ENCODE measurements at places on chromosomes 2 and 18.

DNA sequence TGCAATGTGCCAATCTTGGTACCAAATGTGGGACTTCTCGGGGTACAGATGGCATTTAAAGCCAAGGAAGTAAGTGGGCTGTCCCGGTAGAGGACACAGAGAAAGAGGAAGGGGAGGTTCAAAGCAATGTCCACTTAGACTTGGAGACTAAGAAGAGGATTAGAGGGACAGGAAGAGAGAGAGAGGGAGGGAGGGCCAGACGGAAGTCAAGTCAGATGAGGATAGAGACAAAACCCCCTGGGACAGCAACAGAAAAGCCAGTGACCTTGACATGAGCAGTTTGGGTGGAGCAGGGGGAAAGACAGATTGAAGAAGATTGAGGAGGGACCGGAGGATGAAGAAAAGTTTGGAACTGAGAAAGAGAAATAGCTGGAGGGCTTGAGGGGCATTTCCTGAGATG, 164.5 kb downstream of the NCK2 start:
- no peak for DNase-seq

DNA sequence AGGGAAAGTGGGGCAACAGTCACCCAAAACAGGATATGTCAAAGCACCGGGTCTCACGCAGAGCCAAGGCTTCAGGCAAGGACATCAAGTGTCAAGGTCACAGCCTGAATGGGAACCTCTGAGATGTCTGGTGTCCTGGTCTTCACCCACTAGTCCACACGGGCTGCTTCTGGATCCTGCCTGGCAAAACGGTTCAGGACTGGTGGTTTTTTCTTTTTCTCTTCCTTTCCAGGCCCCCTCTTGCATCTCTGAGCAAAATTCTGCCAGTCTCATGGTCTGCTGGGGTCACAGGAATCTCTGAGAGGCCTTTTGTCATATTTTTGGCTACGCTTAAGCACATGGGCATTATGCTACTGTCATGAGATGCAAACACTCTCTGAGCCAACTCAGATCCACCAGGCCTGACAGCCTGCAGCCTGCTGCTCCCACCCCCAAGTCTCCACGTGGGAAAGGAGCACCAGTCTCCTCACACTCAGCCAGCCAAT, 518.2 kb upstream of the ZEB2 start:
- DNase-seq = no peak

DNA sequence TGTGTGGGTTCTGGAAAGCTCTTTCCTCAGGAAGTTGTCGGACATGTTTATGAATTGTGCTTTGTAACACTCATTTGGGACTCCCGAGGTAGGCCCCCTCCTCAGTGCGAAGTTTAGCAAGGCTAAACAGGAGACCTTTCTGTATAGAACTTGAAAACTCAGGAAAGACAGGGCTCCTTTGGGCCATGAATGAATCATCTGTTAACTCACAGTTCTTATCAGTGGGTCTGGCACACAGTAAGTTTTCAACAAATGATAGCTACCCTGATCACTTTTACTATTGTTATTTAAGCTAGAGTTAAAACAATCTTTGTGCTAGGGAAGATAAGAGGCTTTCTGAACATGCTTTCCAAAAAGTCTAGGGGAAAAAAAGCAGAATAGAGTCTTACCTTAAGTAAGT, 430.5 kb upstream of the ETAA1 start:
- DNase-seq = no peak

GRCh38 chr18:36770315-36770946, 58.4 kb downstream of the TPGS2 start:
- no peak for DNase-seq

DNA sequence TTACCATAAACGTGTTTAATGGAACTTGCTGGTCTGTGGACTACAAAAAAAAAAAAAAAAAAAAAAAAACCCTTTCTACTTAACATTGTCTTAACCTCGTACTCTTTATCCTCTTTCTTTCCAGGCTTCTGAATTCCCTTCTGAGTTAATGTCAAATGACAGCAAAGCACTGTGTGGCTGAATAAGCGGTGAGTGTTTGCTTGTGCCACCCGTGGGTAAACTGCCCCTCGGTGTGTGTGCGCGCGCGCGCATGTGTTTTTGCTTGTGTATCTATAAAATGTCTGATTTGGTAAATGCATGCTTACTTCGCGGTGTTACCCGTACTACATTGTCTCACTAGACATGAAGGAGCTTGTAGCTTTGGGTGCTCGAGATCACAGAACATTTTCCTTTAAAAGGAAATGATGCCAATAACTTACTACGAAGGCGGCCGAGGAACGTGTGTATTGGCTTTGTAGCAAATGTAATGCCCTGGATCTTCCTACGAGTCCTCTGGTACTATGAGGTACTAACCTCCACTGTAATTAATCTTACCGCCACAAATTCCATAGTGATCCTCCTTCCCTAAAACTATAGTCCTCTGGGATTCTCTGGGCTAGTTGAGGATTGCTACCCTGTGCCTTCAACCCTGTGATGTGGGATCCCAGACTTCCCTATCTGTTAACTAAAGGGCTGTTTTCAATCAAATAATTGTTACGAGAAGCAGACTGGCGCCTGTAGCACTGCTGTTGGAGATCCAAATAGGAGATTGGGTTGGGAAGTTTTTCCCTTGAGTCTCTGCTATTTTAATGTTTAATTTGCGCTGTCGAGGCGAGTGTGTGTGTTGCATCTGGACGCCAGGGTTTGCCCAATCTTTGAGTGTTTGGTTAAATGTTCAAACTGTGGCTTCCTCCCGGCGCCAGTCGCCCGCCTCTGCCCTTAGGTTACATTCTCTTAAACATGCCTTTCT, 1.1 kb downstream of the ID2 start:
- DNase-seq = no peak

GRCh38 chr2:101120124-101120996, 30.8 kb downstream of the TBC1D8 start:
- DNase-seq = peak; percentile 70

DNA sequence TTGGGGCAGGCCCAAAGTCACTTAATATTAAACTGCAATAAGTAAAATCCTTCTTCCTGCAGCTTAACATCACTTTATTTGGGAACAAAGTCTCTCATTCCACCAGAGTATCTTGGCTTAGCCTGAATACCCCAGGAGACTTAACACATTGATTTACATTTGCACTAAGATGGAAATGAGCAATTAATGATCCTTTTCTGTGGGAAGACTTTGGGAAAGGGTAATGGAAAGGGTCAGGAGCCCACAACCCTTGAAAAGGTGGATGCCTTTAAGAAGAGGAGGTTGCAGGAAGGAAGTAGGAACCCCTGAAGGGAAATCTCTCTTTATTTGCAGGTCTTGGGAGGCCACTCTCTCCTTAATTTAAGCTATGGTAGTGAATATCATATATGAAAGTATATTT, 28.0 kb upstream of the BARD1 start:
- DNase-seq = no peak

- DNase-seq = peak; percentile 4
These were observed 678.8 kb downstream of the KCNJ3 start for GRCh38 chr2:155377266-155377680.

DNA sequence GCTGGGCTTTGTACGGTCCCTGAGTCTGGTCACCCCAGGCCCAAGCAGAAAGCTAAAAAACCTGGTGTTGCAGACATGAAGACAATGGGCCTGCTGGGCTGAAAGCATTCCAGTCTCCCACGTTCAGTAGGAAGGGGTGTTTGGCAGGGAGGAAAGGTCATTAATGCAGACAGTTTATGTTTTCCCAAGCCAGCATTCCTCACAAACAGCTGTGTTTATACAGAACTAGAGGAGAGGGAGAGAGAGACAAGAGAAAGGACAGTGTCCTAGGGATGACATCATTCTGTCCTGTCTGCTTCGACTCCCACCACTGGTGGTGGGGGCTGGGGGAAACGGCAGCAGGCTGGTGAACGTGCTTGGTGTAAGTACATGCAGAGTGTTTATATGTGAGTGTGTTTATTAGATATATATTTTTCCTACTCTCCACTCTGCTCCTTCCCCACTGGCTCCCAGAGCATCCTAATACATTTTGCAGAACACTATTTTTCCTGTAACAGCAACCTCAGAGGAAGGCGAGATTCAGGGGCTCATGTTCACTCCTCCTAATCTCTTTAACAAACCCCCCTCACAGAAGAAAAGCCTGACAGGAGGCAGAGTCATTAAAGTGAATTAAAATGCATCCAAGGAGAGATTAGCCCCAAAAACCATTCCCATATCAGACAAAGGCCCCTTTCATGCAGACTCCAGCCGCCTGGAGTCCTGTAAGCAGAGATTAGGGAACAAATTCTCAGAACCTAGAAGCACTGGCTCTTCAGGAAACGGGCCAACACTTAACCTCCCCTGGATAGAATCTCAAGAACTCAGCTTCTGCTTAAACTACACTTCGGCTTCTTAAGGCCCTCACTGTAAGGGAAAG, 380.4 kb downstream of the TNS1 start:
- DNase-seq = no peak

DNA sequence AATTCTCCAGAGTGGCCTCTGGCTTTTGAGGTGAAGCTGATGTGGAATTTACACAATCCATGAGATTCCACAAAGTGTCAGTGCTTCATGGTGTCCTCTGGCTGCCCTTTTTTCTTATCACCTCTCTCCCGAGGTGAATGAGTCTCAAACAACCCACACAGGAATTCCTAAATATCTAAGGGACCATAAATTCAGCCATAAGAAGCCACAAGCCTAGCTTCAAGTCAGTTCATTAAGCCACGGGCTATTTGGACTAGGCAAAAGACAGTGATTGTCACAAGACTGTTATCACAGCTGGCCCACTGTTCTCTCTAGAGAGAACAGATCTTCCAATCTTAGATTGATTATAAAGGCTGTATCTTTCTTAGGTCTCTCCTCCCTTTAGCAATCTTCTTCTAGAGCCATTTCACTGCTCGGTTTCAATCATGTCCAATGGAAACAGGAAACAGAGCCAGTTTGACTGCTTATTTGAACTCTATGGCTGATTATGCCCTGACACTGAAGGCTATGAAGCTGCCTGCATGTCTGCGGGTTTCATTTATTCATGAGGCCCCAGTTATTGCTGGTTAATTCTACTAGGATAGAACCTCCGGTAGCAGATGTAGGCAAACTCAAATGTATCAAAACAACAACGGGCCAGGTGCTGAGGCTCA, 4.1 kb downstream of the NEMP2 start:
- DNase-seq = no peak

GRCh38 chr18:72935744-72936143, 68.0 kb upstream of the NETO1 start:
- DNase-seq = no peak

DNA sequence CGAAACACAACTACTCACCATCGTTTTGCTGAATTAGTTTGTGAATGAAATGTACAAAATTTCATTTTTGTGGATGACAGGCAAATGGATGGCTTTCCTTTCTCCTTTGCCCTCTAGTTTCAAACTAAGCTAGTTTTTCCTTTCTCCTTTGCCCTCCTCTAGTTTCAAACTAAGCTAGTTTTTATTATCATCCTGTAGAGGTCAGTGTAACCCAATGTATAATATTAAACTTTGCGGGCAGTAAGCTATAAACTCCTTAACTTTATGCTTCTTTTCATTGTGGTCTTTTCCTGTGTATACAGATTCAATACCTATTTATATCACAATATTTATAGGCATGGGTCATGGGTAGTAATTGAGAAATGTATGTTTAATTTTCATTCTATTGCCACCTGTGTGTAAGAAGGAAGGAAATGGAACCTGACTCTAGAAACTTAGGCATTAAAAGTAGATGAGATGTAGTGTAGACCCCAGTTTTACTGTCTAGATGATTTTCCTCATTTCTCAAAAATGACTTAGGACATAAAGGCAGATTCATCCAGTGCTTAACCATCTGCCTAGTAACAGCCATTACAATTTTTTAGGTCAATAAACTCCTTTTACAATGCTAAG, 58.1 kb downstream of the MAP3K19 start:
- peak; percentile 34 for DNase-seq

GRCh38 chr2:97999536-97999935, 3.8 kb upstream of the TMEM131 start:
- no peak for DNase-seq

DNA sequence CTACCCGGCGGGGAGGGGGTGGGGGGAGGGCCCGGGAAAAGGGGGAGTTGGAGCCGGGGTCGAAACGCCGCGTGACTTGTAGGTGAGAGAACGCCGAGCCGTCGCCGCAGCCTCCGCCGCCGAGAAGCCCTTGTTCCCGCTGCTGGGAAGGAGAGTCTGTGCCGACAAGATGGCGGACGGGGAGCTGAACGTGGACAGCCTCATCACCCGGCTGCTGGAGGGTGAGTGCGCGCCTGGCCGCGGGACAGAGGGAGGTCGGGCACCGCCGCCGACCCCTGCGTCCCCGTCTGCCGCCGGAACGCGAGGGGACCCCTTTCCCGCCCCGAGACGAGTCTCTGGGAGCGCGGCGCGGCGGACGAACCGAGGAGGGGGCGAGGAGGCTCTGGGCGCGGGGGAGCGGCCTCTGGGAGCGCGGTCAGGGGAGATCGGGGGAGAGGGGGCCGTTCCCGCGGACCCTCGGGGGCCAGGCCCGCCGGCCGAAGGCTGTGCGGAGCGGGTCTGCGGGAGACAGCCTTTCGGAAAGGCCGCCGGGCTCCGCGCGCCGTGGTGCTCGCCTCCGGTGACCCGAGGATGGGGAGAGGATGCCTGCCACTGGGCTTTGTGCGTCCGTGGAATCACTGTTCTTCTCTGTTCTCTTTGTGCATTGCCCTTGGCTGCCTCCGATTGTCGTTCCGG, 463 bp downstream of the PPP1CB start:
- no peak for DNase-seq

GRCh38 chr2:195579776-195580555, 77.1 kb upstream of the SLC39A10 start:
- no peak for DNase-seq

DNA sequence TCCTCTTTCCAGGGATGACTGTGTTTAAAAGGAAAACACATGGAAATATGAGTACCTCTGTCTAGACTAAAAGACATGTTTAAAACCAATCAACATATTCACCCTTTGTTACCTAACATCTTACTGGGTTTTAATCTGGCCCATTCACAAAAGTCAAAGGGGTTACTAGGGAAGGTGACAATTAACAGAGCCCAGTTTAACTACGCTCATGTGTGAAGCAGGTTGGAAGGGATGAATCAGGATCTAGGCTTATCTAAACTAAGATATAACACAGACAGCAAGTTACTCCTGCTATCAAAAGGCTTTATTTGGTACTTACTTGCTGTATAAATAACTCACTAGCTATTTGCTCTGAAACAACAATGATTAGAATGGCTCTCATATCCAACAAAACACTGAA, 337.0 kb downstream of the NCKAP5 start:
- no peak for DNase-seq

- no peak for DNase-seq
These were observed 42.4 kb upstream of the IGFBP2 start for GRCh38 chr2:216590780-216591179.

DNA sequence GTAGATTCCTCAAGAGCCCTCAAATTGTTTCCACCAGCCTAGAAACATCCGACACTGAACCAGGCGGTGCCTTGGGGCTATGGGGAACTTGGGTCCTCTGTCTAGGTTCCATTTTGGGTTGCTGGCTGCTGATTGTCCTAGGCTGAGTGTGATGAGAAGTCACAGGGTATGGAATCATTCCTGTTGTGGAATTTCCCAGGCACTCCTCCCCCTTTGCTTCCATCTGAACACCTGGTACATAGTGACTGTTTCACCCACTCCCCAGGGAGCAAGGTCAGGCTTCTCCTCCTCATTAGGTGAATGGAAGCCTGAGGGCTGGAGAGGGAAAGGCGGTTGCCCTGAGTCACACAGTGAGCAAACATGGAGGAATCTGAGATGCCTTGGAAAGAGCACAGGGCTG, 4.5 kb downstream of the KIF3C start:
- DNase-seq = no peak
